ENCODE measurements at places on chromosomes 5 and 9. TPM values are rescaled to one million over a fixed set of nuclear protein-coding genes. Genes with fewer than 3 reads are reported as not detected.

The MOB3B gene
- 0.94 TPM for total RNA-seq

The SPINK6 gene
- not detected for total RNA-seq

The WNK2 gene
- total RNA-seq: 1.2 TPM

The DAPK1 gene
- total RNA-seq: 38.6 TPM

The S100Z gene
- total RNA-seq: 0.99 TPM

The DRD1 gene
- not detected for total RNA-seq

The DOCK8 gene
- total RNA-seq: 113 TPM

DNA sequence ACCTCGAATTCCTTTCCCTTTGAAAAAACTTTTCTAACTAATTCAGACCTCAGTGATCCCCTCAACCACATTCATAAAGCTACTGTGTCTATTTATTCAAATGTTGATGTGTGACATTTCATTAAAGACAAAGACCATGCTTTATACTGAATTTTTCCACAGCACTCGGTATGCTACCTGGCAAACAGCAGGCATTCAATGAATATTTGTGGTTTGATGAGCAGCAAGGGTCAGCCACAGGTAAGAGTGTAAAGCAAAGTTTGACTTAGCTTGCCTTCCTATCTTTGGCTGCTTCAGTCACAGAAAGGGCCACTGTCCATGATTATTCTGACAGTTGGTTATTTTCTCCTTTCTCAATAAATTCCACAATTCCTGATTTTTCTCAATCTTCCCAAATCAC lies 5.1 kb upstream of the CDC42SE2 start:
- DNase-seq: no peak

GRCh38 chr9:132383462-132383883 lies 23.2 kb downstream of the TTF1 start:
- DNase-seq: no peak

- DNase-seq: no peak
Measured at GRCh38 chr5:146944764-146945616, 66.4 kb upstream of the PPP2R2B start.

DNA sequence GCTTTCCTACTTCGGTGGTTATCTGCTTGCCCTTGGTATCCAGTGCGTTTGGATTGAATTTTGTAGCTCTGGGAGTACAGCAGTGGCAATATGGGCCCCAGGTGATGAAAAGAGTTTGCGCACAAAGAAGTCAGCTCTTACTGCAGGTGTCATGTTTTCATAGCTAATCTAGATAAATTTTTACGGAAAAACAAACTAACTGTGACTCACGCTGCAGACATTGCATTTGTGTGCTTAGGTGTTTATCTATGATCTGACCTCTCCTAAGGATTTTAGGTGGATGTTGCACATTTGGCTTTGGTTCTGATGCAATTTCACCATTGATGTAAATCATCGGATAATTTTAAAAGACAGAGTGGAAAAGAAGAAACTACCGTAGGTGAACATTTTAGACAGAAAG lies 92.1 kb downstream of the VCAN start:
- DNase-seq: no peak

DNA sequence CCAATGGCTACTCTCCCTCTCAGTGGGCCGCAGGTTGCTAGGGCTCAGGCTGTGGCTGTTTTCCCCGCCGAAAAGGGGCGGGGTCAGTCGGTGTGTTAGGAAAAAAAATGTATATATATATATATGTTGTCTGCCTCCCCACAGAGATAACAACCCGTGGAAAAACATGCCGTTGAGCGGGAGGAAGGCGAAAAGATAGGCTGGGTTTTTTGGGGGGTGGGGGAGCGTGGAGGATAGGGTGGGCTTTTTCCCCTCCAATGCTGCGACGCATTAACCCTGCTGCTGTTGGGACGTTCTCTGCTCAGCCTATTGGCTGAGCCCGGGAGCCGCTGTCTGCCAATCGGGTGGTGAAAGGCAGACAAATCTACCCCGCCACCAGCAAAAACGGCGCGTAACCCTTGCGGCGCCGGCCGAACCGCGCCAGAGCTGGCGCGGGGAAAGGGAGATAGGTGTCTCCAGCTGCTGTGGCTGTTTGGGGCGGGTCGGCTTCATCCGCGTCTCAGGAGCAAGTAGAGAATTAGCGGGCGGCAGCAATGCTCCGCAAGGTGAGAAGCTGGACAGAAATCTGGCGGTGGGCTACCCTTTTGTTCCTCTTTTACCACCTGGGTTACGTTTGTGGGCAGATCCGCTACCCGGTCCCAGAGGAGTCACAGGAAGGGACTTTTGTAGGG lies at the start of gene PCDHGC4:
TSS of gene PCDHGC4 (plus strand) at position 390 of the 671 bp plus-strand sequence. CDS start at position 534, 144 bp downstream.
- DNase-seq: no peak

DNA sequence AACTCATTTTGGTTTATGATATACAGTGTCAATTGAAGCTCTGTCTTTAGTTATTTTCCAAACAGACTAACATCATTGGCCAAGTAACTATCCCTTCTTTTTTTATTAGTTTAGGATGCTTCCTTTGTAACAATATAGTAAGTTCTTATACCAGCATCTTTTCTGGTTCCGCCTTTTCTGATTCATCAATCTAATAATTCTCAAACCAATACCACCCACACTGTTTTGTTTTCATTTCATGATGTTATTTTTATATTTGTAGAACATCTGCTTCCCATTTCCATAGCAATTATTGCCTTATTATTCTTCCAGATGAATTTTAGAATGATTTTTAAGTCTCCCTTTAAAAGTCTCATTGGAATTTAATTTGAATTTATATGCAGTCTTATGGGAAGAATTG lies 218.1 kb downstream of the RFK start:
- no peak for DNase-seq

GRCh38 chr5:44945743-44946142 lies 137.0 kb downstream of the MRPS30 start:
- DNase-seq: no peak

- DNase-seq: no peak
Measured at GRCh38 chr9:115116421-115117284, 1.3 kb downstream of the TNC start.

DNA sequence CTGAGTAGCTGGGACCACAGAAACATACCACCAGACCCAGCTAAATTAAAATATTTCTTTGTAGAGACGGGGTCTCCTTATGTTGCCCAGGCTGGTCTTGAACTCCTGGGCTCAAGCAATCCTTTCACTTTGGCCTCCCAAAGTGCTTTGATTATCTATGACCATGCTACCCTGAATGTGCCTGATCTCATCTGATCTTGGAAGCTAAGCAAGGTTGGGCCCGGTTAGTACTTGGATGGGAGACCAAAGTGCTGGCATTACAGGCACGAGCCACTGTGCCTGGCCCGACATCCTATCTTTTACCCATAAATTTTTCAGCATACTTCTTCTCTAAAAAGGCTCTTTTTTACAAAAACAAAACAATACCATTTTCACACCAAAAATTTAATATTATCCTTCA lies 137.0 kb upstream of the LRRTM2 start:
- no peak for DNase-seq

DNA sequence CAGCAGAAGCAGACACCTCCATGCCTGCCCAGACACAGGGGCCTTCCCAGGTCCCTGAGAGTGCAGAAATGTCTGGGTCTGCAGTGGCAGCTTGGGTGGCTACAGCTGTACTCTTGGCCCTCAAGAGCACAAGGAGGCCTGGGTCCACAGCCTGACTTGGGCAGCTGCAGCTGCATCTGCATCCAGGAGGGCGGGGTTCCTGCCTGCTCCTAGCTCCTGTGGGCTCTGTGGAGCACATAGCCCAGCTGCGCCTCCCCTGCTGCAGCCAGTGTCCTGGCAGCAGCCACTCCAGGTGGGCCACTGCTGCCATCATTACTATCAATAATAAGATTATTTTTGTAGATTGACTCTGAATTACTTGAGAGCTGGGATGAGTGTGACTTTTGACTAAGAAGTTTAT lies 162.0 kb upstream of the PTCH1 start:
- no peak for DNase-seq

All from activated T-helper 2 cell treated with anti-CD3 and anti-CD28 coated beads, Interferon-gamma antibody, Interleukin-2, Interleukin-4, amounts not matched to agents 10 μg/mL and 5 μg/mL and 100 μg/mL, durations not matched to agents 14 hours and 24 hours and 36 hours (primary cell).